ENCODE measurements at places on chromosomes 16 and 17.

DNA sequence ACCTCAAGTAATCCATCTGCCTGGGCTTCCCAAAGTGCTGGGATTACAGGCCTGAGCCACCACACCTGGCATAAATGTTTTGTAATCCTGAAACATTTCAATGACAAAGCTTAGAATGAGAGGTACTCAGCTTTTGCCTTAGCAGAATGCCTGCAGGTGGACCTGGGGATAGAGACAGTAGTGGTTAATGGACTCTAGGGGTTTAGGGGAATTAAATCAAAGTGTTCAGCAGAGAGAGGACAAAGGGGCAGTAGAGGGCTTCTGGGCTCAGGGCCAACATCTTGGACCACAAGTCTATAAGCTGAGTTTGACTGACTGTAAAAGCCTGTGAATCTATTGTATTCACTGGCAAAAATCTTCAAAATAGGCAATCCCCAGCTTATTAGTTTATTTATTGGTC lies 36.0 kb upstream of the MED13 start:
- no peak for DNase-seq

DNA sequence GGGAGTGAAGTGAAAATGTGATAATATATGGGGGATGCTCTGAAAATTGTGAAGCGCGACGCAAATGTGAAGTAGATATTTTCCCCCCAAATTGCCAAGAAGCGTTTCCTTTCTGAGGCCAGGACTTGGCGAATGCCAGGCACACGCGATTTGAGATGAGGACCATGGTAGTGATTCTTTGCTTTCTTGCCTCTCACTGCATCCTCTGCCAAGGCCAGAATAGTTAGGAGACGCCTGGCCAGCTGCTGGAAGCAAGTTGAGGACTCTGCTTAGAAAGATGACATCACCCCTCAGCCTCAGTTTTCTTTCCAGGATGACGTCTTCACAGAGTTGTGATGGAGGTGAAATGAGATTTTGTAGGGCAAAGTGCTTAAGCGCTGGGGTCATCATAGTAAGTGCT lies 25.9 kb downstream of the PIPOX start:
- no peak for DNase-seq

DNA sequence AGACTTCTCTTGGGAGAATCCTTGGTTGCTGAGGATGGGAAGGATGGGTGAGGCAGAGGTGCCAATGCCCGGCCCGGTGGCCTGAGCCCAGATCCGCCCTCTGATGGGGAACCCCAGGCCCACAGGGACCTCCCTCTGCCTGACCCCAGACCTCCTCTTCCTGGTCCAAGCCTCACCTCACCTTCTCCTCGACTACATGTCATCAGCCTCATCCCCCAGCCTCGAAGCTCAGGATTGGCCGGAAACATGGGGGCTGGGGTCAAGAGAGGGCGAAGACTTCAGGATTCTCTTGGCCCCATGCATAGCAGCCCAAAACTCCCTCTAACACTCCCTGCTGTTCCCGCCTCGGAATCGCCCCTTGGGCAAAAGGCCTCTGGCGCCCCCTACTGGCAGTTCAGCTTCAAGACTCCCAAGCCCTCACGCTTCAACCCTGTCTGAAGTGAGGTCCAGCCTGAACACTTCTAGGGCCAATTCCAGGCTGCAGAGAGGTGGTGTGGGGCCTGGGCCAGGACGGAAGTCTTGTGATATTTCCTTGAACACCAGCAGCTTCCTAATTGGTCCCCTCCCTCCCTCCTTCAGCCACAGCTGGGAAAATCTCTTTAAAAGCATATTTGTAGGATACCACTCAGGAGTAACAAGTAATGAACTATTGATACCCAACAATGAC lies 47.2 kb downstream of the ARHGAP27 start:
- peak; percentile 67 for DNase-seq

- no peak for DNase-seq
Observed at GRCh38 chr16:3025032-3026002, 1.5 kb downstream of the THOC6 start.

- no peak for DNase-seq
Observed at GRCh38 chr17:39861235-39861634, 2.9 kb downstream of the IKZF3 start.

GRCh38 chr16:83960521-83961249 lies 7.4 kb upstream of the NECAB2 start:
- no peak for DNase-seq

DNA sequence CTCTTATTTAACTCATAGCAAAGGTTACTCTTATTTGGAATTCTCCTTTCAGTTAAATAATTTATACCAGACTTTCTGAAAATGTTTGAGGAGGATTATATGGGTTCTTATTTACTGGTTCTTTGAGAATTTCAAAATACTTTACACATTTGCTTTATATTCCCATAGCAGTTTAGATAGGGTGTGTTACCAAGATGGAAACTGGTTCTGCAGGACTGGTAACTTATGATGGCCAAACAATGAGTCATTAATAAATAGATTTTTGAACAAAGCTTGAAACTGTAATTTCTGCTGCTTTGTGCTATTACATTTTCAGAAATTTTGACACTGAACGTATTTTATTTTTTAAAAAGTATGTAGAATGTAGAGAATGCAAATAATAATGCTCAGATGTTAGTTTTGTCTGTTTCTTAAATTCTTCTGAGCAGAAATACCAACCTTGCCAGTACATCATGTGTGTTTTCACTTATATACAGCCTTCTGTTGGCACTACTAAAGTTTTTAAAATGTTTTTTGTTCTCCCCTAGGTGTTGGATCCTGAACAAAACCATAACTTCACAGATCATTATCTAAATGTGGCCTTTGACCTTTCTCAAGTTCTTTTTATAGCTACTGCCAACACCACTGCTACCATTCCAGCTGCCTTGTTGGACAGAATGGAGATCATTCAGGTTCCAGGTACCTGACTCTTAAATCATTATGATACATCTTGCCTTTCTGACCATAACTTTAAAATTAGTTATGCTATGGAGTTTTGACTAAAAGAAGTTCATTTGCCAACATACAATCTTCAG lies 48.3 kb upstream of the ABCC11 start:
- no peak for DNase-seq

- peak; percentile 51 for DNase-seq
Observed at GRCh38 chr17:80005360-80006338, 30.0 kb downstream of the TBC1D16 start.

- DNase-seq: no peak
Observed at GRCh38 chr17:66706851-66707450, 128.0 kb upstream of the CACNG5 start.

GRCh38 chr16:72923757-72924156 lies 124.2 kb downstream of the ZFHX3 start:
- DNase-seq: no peak

DNA sequence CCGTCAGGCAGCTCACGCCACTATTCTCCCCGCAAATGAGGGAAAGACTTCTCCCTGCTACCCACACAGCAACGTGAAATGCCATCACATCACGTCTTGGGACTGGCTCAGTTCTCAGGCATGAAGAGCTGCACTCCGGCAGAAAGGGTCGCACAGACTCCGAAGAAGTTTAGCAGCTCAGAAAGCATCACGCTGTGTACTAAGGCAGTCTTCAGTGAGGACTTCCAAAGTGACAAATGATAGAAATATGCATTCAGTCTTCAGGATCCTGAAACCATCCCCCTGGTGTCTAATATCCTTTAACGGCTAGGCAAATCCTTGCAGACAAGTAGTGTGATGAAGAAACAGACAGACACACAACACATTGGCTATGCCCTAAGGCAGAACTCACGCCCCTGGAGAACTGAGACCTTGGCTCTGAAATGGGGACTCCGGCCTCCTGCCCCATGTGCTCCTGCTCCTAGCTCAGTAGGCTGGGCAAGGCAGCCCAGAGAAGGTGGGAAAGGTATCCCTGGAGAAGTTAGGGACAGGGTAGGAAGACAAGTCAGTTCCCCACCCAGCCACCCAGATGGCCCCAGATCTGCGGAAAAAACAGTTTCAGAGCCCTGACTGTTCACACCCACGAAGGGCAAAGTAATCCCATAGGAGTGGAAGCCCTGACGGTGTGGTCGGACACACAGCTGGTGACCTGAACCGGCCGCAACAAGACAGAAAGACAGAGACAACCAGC lies 1.6 kb downstream of the XYLT1 start:
- DNase-seq: no peak

- no peak for DNase-seq
Observed at GRCh38 chr17:79093270-79093669, 18.6 kb downstream of the ENGASE start.

DNA sequence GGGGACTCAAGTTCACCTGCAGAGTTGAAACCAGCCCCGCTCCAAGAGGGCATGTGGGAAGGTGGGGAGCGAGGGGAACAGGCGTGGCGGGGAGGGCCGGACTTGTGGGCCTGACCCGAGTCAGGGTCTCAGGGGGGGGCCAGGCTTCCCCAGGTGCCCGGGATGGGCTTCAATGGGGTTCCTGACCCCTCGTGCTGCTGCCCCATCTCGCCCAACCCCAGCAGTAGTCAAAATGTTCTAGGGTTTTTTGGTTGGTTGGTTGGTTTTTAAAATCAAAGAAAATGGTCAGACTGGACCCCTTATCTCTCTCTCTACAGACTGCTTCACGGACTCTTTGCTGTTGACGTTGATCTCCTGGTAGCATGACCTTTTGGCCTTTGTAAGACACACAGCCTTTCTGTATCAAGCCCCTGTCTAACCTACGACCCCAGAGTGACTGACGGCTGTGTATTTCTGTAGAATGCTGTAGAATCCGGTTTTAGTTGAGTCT lies 69.5 kb downstream of the AMFR start:
- no peak for DNase-seq

DNA sequence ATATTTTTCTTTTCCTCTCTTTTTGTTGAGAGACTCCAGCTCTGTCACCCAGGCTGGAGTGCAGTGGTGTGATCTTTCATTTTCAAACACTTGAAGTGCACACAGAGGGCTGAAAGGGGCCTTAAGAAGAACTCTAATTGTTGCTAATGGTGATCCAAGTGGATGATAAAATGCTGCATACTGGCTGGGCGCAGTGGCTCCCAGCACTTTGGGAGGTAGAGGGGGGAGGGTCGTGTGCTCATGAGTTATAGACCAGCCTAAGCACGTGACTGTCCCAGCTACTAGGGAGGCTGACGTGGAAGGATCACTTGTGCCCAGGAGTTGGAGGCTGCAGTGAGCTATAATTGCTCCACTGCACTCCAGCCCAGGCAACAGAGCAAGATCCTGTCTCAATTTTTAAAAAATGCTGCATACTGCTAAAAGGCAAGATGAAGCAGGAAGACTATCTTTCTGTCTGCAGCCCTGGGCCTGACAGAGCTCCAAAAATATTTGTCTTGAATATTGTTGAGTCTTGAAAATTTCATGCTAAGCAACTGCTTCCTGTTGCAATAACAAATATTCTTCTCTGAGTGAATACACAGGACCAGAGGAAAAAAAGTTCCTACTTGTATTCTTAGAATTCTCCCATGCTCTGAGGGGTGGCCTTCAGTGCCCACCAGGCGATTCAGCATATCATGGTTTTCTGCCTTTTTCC lies 63.7 kb upstream of the AKTIP start:
- no peak for DNase-seq

DNA sequence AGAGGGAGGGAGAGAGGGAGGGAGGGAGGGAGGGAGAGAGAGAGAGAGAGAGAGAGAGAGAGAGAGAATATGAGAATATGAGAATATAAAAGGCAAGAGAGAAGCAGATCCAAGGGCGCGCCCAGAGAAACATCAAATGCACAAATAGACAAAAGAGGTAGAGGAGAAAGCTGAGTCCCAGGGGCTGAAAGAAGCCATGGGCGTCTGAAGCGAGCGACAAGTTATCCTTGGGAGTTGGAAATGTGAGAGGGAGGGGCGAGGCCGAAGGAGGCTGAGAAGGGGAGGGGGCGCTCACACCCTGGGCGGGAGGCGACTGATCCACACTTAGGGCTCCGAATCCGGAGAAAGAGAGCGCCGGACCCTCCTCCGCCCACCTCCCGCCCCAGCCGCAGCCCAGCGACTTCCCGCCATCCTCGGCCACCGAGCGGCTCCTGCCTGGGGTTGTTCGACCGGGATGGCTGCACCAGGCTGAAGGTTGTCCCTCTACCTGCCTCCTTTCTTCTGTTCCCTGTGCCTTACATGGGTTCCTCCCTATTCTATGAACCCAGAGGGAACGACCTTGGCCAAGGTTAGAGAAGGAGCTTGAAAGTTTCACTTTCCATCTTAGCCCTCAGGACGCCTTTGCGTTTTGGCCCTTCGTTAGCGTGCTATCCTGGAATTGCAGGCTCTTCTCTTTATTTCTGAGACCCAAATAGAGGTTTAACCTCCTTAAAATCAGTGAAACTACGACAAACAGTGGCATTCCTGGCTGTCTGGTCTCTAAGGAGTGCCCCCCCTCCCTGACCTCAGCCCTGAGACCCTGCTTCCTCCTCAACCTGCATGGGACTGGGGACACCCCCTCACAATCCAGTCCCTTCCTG lies 21.2 kb upstream of the HOXB9 start:
- DNase-seq: no peak

DNA sequence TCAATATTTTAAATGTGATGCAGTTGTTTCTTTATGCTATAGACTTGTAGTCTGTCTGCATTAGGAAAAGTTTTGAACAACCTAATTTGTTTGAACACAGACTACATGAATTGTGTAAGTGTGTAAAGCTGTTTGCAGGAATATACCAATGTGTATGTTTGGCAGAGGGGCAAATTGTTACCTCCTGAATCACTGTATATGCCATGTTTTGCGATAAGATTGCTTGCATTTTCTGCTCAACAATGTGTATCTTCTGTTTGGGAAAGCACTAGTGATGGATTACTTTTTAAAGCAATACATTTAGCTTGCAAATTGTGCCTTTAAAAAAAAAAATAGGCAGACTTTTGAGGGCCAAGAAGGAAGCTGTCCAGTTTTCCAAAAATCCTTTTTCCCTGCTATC lies 14.6 kb downstream of the RBBP6 start:
- no peak for DNase-seq

GRCh38 chr16:85564277-85565051 lies 48.7 kb upstream of the GSE1 start:
- no peak for DNase-seq

GRCh38 chr17:42848093-42848492 lies 2.9 kb upstream of the AOC3 start:
- no peak for DNase-seq

- no peak for DNase-seq
Observed at GRCh38 chr17:41492771-41493170, 3.1 kb upstream of the KRT36 start.

DNA sequence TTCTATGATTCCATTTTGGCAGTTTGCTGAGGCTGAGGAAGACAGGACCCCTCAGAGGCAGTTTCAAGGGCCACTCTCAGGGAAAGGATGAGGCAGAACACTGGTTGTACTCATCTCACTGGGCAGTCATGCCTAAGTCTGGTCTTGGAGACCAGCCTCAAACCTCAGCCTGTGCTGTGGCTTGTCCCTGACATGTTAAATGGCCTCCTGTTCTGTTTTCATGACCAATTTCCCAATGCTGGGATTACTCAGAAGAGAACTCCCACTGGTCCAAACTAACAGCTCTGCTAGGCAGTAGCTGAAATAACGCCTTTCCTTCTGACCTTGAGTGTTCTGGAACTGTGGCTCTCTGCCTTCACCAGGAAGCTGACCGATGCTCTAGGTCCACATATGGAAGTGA lies 8.4 kb upstream of the SPDYE4 start:
- DNase-seq: no peak

DNA sequence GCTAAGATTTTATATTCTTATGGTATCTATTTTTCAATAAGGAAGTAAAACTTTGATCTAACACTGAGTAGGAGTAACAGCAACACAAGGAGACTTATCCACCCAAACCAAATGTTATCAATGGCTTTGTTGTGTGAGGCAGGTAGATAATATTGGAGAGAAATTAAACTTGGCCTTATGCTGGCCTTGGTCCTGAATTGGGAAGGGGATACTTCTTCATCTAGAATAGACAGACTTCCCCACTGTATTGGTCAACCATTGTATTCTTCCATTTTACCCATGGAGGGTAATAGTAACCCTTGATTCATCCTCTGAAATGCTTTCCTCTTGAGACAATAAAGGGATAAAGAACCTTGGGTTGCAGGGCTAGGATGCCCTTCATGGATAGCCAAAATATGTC lies 76.3 kb upstream of the ANKFN1 start:
- DNase-seq: no peak
